Tibial artery (tissue), 4 donors: ENCODE measurements at places on chromosomes 3 and 15.

- H3K27me3 ChIP-seq: no peaks in the 10 kb centered on the region
- H3K4me1 ChIP-seq: peaks cover 3% of the 10 kb centered on the region
- no peak overlapping the region for H3K27ac ChIP-seq
Measured at GRCh38 chr3:14358426-14359211, 43.8 kb upstream of the SLC6A6 start.

DNA sequence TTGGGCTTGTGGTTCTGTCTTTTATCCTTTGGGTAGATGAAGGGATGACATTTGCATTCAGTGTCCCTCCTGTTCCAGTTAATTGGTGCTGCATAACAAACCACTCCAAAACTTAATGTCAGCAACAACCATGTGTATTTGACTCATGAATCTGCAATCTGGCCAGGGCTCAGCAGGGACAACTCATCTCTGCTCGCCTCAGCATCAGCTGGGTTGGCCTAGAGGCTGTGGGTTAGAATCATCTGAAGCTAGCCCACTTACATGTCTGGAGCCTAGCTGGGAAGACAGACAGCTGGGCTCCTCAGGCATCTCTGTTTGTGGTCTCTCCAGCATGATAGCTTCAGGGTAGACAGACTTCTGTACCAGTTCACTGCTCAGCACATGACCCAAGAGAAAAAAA lies 92.0 kb downstream of the TMEM108 start:
- no peak overlapping the region for H3K4me3 ChIP-seq
- no peaks in the 10 kb centered on the region for H3K36me3 ChIP-seq
- no peak for DNase-seq
- H3K27me3 ChIP-seq: no peaks in the 10 kb centered on the region
- H3K27ac ChIP-seq: no peak overlapping the region

- H3K4me3 ChIP-seq: no peak overlapping the region
- no peaks in the 10 kb centered on the region for H3K4me1 ChIP-seq
- no peaks in the 10 kb centered on the region for H3K27me3 ChIP-seq
- H3K36me3 ChIP-seq: no peaks in the 10 kb centered on the region
- peak overlapping the region; percentile 1 for H3K27ac ChIP-seq
Measured at GRCh38 chr3:177490626-177491025, 293.3 kb upstream of the TBL1XR1 start.

- no peaks in the 10 kb centered on the region for H3K36me3 ChIP-seq
- H3K27ac ChIP-seq: peak overlapping the region; percentile 22
- H3K4me1 ChIP-seq: peaks cover 63% of the 10 kb centered on the region
- peaks cover 100% of the 10 kb centered on the region for H3K27me3 ChIP-seq
Measured at GRCh38 chr3:128488991-128489673, 3.9 kb downstream of the GATA2 start.

DNA sequence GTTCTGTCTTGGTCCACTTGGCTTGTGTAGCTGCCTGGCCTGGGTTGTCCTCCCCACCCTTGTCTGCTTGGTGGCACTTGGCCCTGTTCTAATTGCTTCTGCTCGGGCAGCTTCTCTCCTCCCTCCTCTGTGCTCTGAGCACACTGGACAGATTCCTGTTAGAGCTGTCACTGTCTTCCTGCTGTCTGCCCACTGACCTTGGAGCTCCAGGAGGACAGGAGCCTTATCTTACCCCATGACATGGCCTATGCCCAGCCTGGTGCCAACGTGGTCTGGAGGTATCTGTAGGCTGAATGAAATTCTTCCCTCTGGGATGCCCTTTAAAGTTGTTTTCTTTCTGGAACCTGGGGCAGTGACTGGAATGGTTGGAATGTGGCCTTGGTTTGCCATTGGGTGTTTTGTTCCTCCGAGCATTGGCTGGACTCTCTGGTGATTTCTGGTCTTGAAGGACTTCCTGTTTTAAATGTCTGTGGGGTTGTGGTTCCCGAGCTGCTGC lies 94.1 kb downstream of the FAM43A start:
- H3K27ac ChIP-seq: no peak overlapping the region
- H3K4me1 ChIP-seq: peaks cover 6% of the 10 kb centered on the region
- peaks cover 12% of the 10 kb centered on the region for H3K27me3 ChIP-seq
- no peak for DNase-seq

- no peak overlapping the region for H3K27ac ChIP-seq
- no peak for DNase-seq
- no peak overlapping the region for H3K4me3 ChIP-seq
- H3K27me3 ChIP-seq: no peaks in the 10 kb centered on the region
- no peaks in the 10 kb centered on the region for H3K4me1 ChIP-seq
- H3K36me3 ChIP-seq: no peaks in the 10 kb centered on the region
Measured at GRCh38 chr3:155350571-155350970, 57.1 kb upstream of the STRIT1 start.

GRCh38 chr3:100745617-100746016 lies 36.3 kb downstream of the TFG start:
- DNase-seq: no peak
- peak overlapping the region; percentile 59 for H3K27ac ChIP-seq
- no peaks in the 10 kb centered on the region for H3K27me3 ChIP-seq
- H3K4me3 ChIP-seq: no peak overlapping the region

GRCh38 chr3:138012526-138012925 lies 2.6 kb downstream of the CLDN18 start:
- H3K27me3 ChIP-seq: no peaks in the 10 kb centered on the region
- H3K4me1 ChIP-seq: no peaks in the 10 kb centered on the region
- no peak overlapping the region for H3K4me3 ChIP-seq
- H3K27ac ChIP-seq: no peak overlapping the region
- no peaks in the 10 kb centered on the region for H3K36me3 ChIP-seq

DNA sequence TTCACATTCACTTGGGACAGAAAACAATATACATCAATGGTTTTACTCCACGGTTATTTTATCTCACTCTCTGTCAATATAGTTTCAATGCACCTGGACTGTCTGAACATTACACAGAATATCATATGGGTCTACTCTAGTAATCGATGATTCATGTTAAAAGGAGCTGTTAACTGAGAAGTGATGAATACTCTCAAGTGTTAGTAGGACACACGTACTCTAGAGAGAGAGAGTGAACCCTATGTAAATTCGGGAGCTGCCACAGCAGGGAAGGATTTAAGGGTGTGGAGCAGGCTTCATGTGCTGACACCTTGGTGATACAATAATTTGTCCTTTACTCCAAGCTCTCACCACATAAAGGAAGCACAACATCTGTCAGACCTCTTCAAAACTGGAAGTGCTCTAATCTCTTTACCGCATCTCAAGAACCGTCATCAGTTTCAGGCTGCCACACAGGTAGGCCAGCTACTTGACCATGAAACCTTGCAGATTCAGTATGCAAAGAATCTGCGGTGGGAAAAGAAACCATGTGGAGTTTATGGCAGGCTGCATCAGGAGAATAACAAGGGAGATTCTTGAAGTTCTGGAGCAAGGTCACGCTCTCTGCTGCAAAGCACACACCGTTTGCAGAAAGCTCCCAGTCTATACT lies 199.2 kb upstream of the TMC3 start:
- no peak overlapping the region for H3K27ac ChIP-seq
- no peak for DNase-seq
- no peaks in the 10 kb centered on the region for H3K36me3 ChIP-seq
- H3K27me3 ChIP-seq: peaks cover 3% of the 10 kb centered on the region
- no peaks in the 10 kb centered on the region for H3K4me1 ChIP-seq

DNA sequence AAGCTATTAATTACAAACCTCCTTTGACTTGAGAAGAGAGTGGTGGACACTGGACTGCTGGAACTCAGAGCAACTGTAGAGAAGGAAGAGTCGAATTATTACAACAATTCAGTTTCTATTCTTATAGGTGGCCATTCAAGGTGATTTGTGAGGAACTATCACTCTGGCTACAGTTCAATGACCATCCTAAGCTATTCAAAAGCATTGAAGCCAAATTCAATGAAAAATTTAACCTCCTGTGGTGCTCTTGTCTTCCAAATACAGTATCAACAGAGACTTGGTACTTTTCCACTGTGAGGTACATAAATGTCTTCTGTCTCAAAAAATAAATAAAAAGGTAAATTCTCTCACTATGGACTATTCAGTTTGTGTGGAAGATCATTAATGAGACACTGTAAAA lies 513.3 kb upstream of the SEMA6D start:
- H3K4me1 ChIP-seq: no peaks in the 10 kb centered on the region
- no peaks in the 10 kb centered on the region for H3K27me3 ChIP-seq
- no peak for DNase-seq
- H3K27ac ChIP-seq: no peak overlapping the region
- H3K4me3 ChIP-seq: no peak overlapping the region

- H3K27ac ChIP-seq: no peak overlapping the region
- H3K27me3 ChIP-seq: no peaks in the 10 kb centered on the region
- no peak for DNase-seq
- H3K4me1 ChIP-seq: peaks cover 10% of the 10 kb centered on the region
- no peaks in the 10 kb centered on the region for H3K36me3 ChIP-seq
Measured at GRCh38 chr15:82566690-82567089, 26.4 kb upstream of the RPS17 start.

DNA sequence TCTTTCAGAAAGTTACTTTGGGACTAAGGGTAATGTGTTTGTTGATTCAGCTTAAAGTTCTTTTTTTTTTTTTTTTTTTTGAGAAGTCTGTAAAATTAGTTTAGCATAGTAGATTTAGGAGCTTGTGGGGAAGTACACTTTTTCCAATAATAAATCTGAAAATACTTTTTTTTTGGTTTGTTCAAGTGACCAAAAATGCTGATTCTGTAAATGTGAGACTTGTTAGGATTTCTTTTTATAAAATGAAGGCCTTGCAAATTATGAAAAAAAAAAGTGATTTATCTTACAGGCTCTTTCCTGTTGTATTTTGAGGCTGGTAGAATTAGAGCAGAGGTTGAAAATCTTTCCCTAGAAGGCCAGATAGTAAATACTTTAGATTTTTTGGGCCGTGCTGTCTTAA lies 7.6 kb downstream of the OXNAD1 start:
- no peak overlapping the region for H3K27ac ChIP-seq
- no peak for DNase-seq
- peaks cover 14% of the 10 kb centered on the region for H3K36me3 ChIP-seq
- no peaks in the 10 kb centered on the region for H3K27me3 ChIP-seq
- no peak overlapping the region for H3K4me3 ChIP-seq
- peaks cover 4% of the 10 kb centered on the region for H3K4me1 ChIP-seq

DNA sequence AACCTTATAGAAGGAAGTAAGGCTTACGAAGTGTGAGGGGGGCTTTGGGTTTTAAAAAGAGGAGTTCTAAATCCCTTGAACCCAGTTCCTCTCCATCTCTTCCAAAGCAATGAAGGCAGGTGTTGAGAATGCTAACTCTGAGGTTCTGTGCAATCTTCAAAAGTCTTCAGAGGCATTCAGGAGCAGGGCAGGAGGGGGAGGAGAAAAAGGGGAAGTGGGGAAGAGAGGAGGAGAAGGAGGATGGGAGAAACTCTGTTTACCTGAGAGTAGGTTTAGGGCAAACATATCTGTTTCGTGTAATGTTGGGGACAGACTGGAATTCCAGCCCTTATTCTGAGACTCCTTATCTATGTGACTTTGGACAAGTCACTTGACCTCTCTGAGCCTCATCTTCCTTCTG lies 36.9 kb downstream of the FAM3D start:
- peaks cover 23% of the 10 kb centered on the region for H3K27me3 ChIP-seq
- H3K36me3 ChIP-seq: no peaks in the 10 kb centered on the region
- no peak for DNase-seq
- H3K4me3 ChIP-seq: no peak overlapping the region
- no peak overlapping the region for H3K27ac ChIP-seq

DNA sequence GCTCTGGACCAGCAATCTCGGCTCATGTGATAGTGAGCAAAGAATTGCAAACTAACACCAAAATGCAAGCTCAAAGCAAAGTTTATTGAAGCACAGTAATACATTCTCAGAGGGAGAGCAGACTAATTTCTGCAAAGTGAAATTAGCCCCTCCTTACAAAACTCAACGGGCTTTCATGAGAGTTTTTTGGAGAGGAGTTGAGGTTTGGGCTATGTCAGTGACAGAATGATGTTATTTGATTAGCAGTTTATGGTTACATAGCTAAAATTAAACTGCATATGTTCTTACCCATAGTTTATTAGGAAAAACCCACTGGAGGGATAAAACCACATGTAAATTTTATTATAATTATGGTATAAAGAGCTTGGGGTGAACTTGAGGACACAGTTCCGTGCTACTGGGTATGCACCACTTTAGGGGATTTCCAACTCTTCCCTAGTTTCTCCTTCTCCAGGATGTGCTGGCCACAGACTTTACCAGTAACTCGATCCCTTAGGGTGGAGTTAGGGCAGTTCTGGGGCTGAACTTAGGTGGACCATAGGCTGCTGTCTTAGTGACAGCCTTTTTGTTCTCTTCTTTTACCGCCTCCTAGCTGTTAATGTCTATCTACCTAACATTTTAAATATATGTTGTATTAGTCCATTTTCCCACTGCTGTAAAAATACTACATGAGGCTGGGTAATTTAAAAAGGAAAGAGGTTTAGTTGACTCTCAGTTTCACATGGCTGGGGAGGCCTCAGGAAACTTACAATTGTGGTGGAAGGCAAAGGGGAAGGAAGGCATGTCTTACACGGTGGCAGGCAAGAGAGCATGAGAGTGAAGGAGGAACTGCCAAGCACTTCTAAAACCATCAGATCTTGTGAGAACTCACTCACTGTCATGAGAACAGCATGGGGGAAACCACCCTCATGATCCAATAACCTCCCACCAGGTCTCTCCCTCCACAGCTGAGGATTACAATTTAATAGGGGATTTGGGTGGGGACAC lies 8.9 kb upstream of the AADACL2 start:
- H3K27ac ChIP-seq: no peak overlapping the region
- no peaks in the 10 kb centered on the region for H3K27me3 ChIP-seq
- H3K4me1 ChIP-seq: no peaks in the 10 kb centered on the region
- H3K4me3 ChIP-seq: no peak overlapping the region

DNA sequence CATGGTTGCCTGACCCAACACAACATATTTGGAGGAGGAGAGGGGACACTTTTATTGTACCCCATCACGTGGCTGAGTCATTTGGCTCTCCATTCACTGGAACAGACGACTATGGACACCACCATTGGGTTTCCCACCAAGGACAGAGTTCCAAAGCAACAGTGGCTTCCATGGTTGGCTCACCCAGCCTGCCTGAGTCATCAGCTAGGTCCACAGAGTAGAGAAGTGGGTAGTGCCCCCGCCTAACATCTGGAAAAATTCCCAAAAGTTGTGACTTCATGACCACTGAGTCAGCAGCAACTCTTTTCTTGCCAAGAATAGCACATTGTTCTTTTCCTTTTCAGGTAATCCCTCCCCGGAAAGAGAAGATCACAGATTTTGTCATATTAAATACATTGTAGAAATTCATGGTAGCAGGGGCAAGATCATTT lies 3.0 kb upstream of the PPP1R2 start:
- no peaks in the 10 kb centered on the region for H3K27me3 ChIP-seq
- peaks cover 25% of the 10 kb centered on the region for H3K4me1 ChIP-seq
- H3K27ac ChIP-seq: peak overlapping the region; percentile 74
- H3K36me3 ChIP-seq: no peaks in the 10 kb centered on the region
- H3K4me3 ChIP-seq: no peak overlapping the region

DNA sequence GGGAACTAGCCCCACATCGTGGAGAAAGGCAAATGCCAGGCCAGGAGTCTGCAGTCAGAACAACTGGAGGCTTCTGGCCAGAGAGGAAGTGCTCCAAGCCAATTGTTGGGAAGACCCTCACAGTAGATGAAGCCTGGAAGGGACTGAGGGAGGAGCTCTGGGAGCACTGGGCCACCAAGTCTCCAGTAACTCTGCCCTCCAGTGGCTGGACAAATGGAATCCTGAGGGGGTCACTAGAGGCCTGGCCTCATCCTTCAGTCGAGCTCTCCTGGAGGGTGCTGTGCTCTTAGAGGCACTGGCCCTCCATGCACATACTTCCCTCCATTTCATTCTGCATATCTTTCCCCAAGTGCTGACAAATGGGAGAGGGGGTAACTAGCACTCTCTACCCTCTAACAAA lies 103.0 kb downstream of the MYLK start:
- H3K27me3 ChIP-seq: no peaks in the 10 kb centered on the region
- no peak overlapping the region for H3K4me3 ChIP-seq
- DNase-seq: no peak
- H3K4me1 ChIP-seq: peaks cover 36% of the 10 kb centered on the region
- peak overlapping the region; percentile 60 for H3K27ac ChIP-seq

GRCh38 chr3:171883257-171883892 lies 40.2 kb downstream of the TMEM212 start:
- H3K27ac ChIP-seq: no peak overlapping the region
- H3K4me3 ChIP-seq: no peak overlapping the region
- no peaks in the 10 kb centered on the region for H3K36me3 ChIP-seq
- no peaks in the 10 kb centered on the region for H3K4me1 ChIP-seq
- H3K27me3 ChIP-seq: no peaks in the 10 kb centered on the region
